ENCODE measurements at places on chromosomes 1 and 21.

GRCh38 chr1:160996178-160996577 lies 24.8 kb downstream of the F11R start:
- DNase-seq: no peak

DNA sequence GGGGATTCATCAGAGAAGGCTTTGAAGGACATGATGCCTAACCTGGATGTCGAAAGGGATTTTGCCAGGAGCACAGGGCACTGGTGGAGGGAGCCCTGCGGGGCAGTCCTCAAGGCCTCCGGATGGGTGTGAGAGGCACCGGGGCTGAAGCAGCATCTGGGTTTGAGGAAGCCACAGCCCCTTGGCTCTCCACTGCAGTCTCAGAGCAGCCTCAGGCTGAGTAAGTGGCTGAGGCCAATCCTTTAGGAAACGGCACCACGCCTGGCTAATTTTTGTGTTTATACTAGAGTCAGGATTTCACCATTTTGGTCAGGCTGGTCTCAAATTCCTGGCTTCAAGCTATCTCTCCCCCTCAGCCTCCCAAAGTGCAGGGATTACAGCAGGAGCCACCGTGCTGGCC lies 12.0 kb downstream of the ERVH48-1 start:
- no peak for DNase-seq

DNA sequence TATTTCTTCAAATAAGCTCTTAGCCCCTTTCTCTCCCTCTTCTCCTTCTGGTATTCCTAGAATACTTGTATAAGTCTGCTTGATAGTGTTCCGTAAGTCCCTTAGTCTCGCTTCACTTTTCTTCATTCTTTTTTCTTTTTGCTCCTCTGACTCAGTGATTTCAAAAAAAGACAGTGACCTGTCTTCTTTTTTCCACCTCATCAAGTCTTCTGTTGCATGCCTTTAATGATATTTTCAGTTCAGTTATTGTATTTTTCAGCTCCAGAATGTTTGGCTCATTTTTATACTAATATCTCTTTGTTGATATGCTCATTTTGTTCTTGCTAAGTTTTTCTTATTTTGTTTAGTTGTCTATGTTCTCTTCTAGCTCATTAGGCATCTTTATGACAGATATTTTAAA lies 97.7 kb downstream of the POFUT2 start:
- no peak for DNase-seq

DNA sequence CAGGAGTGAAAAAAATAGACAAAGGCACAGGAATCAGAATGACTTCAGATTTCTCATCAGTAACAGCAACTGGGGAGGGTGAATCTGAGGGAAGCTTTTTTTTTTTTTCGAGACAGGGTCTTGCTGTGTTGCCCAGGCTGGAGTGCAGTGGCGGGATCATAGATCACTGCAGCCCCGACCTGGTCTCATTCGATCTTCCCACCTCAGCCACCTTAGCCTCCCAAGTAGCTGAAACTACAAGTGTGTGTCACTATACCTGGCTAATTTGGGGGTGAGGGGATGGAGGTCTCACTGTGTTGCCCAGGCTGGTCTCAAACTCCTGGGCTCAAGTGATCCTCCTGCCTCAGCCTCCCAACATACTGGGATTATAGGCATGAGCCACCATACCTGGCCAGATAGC lies 10.7 kb downstream of the ARMH1 start:
- no peak for DNase-seq

DNA sequence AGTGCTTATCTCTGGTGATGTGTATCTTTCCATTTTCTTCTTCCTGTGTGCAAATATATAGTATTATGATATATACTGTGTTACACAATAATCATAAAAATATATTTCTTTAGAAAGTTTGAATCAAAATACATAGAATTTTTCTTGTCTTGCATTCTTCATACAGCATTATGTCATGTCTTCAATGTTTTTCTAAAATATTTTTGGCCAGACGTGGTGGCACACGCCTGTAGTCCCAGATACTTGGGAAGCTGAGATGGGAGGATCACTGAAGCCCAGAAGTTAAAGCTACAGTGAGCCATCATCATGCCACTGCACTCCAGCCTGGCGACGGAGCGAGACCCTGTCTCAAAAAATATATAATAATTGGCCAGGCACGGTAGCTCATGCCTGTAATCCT lies 41.6 kb downstream of the IL6R start:
- DNase-seq: no peak

GRCh38 chr1:174036798-174037197 lies 14.6 kb upstream of the RC3H1 start:
- DNase-seq: no peak

- DNase-seq: no peak
These were observed 55.6 kb downstream of the DDR2 start for GRCh38 chr1:162687870-162688269.

GRCh38 chr1:15382601-15383518 lies 26.8 kb upstream of the EFHD2 start:
- DNase-seq: no peak

GRCh38 chr1:17765444-17766411 lies 10.6 kb downstream of the ACTL8 start:
- no peak for DNase-seq

DNA sequence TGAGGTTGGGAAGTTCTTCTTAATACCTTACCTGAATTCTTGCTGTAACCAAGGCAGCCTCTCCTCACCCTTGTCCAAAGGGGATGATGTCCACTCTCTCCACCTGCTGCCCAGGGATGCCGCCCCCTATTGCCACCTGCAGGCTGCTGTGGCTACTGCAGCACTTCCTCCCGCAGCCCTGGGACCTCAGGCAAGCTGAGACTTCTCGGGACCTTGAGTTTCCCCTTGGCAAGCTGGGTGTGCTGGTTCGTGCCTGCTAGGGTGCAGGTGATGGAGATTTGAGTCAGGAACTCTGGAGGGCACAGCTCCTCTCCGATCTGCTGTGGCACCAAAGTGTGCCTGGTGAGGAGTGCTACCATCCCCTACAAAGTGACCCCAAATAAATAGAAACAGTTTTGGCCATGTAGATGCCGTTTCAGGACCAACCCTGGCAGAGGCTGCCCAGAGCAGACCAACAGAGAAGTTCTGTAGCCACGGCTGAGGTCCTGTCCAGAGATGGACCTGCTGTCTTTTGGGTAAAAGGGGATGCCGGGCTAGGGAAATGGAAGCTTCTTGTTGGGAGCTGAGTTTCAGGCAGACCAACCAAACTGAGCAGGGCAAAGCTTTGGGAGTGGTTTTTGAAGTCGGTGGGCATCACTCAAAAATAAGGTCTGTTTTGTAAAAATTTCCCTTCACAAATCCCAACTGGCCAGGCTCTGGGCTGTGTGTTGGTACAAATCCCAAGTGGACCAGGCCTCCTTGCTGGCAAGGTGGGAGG lies 31.7 kb downstream of the RUNX3 start:
- DNase-seq: peak; percentile 36

Measured in activated CD4-positive, alpha-beta T cell treated with anti-CD3 and anti-CD28 coated beads, Interleukin-2, amount 50 U/mL, for 24 hours (primary cell).